ENCODE measurements at places on chromosomes 13 and 19. TPM values are rescaled to one million over a fixed set of nuclear protein-coding genes. Genes with fewer than 3 reads are reported as not detected.
A peak's percentile ranks its signal among the peaks of the same experiment; 100 is the strongest.

- DNase-seq: no peak
These were observed at the start of gene GRK1 for GRCh38 chr13:113666951-113667701. GRK1 (plus strand) TSS chr13:113667219; CDS start chr13:113667387, 168 bp downstream.

GRCh38 chr13:74367193-74367592, 233.0 kb upstream of the KLF12 start:
- no peak for DNase-seq

GRCh38 chr13:29498426-29499040, 97.0 kb downstream of the SLC7A1 start:
- DNase-seq: no peak

DNA sequence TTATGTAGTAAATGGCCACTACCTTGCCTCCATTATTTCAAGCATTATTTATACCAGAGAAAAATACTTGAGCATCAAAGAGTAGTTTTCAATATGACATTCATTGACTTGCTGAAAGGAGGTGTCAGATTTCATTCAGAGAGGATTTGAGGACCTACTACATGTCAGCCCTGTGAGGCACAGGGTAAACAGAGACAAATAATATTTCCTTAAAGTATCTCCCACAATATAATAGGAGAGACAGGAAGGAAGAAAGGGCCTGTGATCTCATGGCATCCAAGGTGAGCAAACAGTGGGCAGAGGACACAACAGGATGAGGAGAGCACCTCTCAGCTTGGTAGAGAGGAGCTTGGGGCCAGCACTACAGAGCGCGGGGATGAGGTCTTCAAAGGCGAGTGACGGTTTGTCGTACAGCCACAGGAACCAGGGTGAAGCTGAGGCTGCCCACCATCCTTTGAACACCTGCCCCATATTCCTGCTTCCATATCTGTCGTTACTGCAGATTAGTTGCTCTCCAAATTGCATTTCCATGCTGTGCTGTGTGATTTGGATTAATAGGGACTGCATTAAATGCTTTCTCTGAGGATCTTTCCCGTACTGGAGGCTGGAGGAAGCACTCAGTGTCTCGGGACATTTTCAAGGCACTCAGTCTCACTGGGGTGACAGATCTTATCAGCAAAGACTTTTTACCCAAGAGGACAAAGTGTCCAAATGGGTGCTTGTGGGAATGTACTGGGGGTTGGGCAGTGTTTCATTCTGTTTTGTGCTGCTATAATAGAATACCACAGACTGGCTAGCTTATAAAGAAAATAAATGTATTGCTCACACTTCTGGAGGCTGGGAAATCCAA, 59.2 kb downstream of the GJA3 start:
- DNase-seq: no peak

DNA sequence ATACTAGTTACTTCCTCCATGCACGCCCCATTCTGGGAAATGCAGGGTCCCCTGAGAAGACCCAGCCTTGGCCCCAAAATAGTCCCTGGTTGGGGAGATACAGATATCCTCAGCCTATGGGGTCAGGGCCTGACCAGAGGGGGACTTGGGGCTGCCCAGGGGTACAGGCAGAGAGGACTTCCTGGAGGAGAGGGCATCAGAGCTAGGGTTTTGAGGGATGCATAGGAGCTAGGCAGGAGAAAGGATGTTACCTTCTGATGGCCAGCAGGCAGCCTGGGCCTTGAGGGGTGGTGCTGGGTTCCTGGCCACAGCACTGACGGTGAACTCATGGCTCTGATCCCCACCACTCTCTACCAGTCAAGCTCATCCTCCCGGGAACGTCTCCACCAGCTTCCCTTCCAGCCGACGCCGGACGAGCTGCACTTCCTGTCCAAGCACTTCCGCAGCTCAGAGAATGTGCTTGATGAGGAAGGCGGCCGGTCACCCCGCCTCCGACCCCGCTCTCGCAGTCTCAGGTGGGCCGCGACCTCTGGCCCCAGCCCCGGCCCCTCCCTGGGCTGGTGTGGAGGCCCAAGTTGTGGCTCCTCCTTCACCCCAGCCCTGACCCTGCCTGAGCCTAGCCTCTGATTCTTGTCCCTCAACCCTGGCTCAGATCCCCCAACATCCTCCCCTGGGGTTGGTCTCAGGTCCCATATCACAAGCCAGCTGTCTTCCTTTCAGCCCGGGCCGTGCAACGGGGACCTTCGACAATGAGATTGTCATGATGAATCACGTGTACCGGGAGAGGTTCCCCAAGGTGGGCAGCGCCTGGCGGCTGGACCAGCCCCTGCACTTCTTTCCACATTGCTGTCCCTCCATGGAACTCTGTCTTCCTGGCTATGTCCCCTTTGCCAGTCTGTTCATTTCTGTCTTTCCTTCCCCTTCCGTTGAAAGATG, 25.6 kb downstream of the MAST3 start:
- no peak for DNase-seq

DNA sequence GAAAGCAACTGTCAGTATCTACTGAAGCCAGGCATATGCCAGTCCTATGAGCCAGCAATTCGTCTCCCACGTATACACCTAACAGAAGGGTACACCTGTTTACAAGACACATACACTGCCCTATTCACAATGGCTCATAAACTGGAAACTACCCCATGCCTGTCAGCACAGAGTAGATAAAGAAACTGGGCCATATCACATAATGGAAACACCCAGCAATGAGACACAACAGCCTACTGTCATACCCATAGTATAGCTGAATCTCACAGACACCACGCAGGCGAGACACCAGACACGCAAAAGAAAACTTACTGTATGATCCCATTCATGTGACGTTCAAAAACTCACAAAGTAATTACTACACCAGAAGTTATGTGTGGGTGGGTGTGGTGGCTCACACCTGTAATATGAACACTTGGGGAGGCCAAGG, 15.7 kb downstream of the NOSIP start:
- no peak for DNase-seq

- no peak for DNase-seq
These were observed 136.2 kb upstream of the RNF113B start for GRCh38 chr13:98313023-98313921.

The CTU1 gene
- 3.2 TPM for total RNA-seq

DNA sequence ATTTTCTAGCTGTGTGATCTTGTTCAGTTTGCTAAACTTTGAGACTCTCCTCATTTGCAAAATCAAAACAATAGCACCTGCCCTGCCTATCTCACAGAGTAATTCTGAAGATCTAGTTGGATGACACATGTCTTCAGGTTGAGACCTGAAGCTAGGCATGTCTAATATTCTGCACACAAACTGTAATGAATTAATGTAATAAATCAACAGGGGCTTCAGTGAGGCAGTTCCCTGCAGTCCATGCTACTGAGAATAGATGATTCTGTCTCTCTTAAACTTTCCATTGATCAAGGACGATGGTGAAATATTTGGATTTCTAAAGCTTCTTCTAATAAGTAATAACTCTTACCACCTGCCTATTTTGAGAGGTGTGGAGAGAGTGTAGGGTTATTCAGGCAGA, 268.1 kb upstream of the TMTC4 start:
- DNase-seq: no peak

The LTBP4 gene
- total RNA-seq: 38.9 TPM

The TPTE2 gene
- not detected for total RNA-seq

GRCh38 chr13:90375851-90376250, 971.6 kb upstream of the MIR17HG start:
- DNase-seq: peak; percentile 5

GRCh38 chr19:55581145-55581822, 636 bp upstream of the ZNF579 start:
- DNase-seq: no peak

GRCh38 chr13:105395041-105395440, 1140.4 kb downstream of the EFNB2 start:
- DNase-seq: no peak

The GPC5 gene
- total RNA-seq: not detected

GRCh38 chr13:30103161-30103840, 204.1 kb downstream of the KATNAL1 start:
- DNase-seq: no peak

DNA sequence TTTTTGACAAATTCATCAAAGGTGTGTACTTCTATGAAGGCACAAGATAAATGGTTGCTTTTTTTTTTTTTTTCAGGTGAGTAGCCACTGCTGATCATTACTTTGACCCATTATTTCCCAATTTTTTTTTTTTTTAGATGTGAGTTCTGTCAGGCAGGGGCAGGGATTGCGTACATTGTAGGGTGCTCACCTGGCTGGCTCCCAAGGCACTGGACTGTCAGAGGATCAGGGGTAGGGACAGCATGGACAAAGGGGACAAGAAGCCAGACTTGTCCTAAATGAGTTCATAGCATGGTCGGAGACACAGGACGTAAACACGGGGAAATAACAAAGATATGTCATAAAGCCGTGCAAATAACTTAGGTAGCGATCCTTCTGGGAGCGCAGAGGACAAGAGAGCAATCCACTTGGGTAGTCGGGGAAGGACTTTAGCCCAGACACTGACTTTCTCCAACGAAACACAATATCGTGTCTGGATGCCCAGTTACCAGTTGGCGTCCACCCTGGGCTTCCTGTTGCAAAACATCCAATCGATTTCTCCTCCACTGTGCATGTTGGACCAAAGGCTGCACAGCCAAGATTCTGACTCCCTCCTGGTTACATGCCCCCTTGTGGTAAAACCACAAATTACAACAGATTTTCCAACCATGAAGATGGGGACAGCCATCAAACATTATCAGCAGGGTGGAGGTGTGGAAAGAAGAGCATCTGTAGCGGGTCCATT, 27.5 kb upstream of the KATNAL1 start:
- peak; percentile 22 for DNase-seq

DNA sequence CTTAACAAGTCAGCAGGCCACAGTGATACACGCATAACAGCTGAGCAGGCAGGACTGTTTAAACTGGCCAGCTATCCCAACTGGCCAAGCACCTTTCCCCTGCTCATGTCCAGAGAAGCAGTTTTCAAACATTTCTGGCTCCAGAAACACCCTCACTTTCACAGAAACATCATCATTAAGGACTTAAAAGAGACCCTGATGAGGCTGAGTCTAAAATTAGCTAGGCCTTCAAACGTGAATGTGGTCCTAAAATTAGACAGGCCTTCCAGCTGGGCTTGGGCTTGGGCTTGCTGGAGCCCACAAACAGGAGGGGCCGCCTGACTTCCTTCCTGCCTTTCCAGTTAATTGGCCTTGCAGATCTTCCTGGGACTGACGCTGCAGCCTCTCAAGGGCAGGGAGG, 334.2 kb downstream of the DNAJC15 start:
- no peak for DNase-seq

- peak; percentile 28 for DNase-seq
These were observed 83.8 kb upstream of the WASF3 start for GRCh38 chr13:26473571-26474230.

The WTIP gene
- total RNA-seq: 3.6 TPM

DNA sequence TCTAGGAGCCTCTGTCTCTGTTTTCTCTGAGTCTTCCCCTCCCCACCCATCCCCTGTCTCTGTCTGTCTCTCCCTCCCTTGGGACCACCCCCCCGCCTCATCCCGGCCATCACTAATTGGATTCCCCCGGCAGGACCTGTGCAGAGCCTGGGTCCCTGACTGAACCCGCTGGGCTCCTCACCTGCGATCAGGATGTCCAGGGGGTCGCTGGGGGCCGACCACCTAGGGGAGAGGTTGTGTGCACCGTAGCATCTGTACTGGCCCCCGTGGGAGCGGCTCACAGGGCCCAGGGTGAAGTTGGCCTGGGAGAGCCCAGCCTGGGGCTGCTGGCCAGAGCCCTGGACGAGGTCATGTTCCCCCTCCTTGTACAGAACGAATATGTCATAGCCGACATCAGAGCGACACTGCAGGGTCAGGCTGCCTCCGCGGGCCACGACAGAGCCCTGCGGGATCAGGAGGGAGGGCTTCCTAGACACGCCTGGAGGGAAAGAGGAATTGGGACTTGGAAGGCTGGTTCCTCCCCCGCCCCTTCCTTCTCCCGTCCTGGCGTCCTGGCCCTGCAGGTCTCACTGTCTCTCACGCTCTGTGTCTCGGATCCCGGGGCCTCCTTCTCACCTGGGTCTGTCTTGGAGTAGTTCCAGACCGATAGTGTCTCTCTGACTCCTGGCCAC, 1.8 kb downstream of the LILRB5 start:
- DNase-seq: no peak

The OR10H4 gene
- not detected for total RNA-seq

DNA sequence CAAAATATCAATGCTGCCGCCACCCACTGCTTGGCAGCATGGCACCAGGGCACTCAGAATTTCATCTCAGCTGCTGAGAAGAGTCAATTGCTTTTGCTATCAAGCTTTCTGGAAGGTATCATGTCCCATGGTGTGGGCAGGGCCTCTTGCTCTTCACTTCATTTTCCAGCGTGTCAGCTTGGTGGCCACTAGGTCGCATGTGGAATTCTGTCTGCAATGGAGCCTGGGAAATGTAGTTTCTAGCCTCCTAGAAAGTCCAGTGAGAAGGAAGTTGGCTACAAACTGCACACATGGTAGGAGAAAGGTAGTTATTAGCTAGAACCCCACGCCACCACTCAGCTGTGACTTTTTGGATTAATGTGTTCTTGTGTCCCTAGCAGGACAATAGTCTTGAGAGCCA, 105.3 kb downstream of the MYO16 start:
- no peak for DNase-seq

The ADPRHL1 gene
- total RNA-seq: 2.8 TPM

DNA sequence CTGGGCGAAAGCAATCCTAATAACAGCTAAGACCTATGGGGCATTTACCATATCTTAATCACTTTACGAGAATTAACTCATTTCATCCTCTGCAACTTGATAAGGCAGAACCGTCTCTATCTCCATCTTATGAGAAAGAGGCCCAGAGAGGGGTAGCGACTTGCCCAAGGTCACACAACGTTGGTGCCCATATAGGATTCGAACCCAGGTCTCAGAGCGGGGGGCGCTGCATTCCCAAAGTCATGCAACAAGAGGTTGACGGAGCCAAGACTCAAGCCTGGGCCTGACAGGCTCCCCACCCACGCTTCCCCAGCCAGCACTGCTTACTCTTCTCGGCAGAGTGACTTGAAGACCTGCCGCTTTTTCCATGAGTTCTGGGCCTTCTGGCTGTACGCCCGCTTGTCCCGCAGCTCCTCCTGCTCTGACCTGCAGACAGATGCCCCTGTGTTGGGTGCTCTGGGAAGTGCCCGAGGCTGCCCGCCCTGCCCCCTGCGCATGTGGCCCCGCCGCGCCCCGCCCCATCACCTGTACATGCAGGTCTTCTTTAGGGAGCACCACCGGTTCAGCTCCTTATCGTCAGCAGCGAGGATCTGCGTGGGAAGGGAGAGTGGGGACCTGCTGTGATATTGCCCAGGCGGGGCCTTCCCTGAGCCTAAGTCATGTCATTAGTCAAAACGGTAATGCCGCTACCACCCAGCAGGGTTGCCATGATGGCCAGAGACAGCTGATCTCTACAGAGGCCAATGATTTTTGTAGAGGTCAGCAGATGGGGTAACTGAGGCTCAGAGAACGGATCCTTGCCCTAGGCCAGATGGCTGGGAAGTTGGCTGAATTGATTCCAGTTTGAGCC, 10.8 kb downstream of the KRI1 start:
- DNase-seq: no peak

Data from fibroblast of the aortic adventitia (primary cell).